ENCODE measurements at places on chromosomes 13 and 19.
A peak's percentile ranks its signal among the peaks of the same experiment; 100 is the strongest.

DNA sequence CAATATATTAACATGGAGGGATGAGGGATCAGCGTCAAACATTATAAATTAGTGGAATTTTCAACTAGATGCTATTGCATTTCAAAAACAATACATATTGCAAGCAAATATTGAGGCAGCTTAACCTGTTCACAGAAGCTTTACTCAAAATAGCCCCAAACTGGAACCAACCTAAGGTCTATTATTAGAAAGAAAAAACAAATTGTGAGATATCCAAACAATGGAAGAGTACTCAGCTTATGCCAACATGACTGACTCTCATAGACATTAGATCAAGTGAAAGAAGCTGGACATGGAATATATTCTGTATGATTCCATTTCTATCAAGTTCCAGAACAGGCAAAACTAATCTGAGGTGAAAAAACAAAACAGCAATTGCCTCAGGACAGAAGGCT, 27.6 kb upstream of the NEK3 start:
- DNase-seq, result no peak

- no peak for DNase-seq
These were observed 57.5 kb downstream of the CPAMD8 start for GRCh38 chr19:16969135-16969534.

DNA sequence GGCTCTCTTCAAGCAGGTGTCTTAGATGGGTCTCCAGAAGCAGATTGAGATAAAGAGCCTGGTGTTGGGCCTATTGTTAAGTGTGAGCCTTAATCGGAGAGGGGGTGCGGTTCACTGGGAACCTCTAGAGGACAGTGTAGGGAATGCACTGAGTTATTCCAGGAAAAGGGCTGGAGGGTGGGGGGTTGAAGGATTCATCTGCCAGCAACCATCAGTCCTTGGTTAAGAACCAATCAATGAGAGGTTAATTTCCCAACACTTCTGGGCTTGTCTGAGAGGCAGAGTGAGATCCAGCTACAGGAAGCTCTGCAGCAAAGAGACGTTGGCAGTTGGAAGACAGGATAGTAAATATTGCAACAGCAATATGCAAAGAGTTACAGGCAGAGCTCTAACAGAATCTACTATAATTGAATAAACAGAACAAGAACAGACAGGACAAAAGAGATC, 28.7 kb downstream of the CYP4F2 start:
- peak; percentile 20 for DNase-seq

DNA sequence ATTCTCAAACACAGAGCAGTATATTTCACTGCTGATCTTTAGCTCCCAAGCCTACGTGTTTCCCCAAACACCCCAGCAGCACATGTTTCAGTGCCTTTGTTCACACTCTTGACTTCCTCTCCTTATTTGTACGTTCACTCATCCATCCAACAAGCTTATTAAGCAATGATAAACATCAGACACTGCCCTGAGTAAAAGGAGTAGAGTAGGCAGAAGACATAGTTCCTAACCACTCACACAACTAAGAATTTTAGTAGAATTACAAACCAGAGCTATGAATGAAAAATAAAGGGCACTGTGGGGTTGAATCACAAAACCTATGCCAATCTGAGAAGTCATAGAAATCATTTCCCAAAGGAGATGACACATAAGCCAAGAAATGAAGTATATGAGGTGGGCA, 213.5 kb downstream of the DIAPH3 start:
- no peak for DNase-seq

DNA sequence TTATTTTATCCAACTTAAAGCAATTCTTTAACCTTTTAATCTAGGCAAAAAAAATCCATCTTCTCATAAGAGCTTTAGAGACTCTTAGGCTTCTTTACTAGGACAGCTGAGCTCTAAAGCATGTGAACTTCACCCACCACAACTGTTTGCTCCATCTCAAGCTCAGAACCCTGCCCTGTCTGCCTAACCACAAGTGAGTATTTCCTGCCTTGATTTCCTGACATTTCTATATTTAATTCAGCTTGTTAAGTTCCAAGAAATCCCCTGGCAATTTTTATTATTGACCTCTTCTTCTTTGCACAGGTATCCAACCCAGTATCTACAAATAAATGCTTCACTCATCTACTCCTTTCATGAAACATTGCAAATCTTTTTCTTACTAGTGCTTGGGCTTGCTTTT, 21.1 kb upstream of the CEACAM21 start:
- peak; percentile 45 for DNase-seq

- DNase-seq, result no peak
These were observed 6.6 kb upstream of the FLT1 start for GRCh38 chr13:28501547-28501946.

GRCh38 chr13:22506096-22506691, 674.6 kb upstream of the SGCG start:
- no peak for DNase-seq

DNA sequence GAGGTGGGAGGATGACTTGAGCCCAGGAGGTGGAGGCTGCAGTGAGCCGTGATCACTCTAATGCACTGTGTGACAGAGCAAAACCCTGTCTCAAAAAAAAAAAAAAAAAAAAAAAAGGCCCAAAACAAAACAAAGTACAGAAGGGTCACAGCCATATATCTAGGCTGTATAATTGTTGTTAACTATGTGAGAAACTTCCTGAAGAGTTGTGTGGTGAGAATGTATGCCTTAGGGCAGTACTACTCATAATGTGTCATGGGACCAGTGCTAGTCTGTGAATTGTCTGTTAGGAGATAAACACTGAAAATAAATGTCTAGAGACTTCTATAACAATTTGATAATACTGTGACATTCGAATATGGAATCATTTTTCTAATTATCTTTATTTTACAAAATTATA, 43.1 kb downstream of the PAN3 start:
- no peak for DNase-seq

GRCh38 chr19:1592024-1592754, 476 bp downstream of the MBD3 start:
- peak; percentile 78 for DNase-seq

GRCh38 chr19:8814176-8814575, 17.9 kb downstream of the ZNF558 start:
- DNase-seq, result no peak

DNA sequence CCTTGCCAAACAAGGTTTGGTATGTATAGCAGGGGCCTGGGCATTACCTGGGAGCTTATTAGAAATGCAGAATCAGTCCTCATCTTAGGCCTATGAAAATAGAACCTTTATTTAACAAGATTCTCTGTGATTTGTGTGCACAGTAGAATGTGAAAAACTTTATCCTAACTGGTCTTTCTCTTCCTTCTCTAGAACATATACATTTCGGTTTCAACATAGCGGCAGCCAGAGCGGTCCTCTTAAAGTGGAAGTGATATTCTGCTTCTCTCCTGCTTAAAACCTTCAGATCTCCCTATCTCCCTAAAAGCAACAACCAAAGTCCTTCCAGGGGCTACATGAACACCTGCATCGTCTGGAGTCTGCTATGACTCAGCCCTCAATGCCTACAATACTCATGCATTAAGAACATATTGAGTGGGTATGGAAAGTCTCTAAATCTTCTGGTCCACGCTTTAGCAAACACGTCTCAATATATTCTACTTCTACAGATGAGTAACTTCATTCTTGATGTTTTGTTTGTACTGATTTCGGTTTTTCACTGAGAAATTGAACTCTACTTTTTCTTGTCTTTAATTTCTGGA, 84.5 kb downstream of the SPRY2 start:
- no peak for DNase-seq

- no peak for DNase-seq
These were observed 506 bp upstream of the AP1M1 start for GRCh38 chr19:16197188-16197621.

- no peak for DNase-seq
These were observed 74.8 kb upstream of the STK24 start for GRCh38 chr13:98651744-98652143.

GRCh38 chr19:22606954-22607652, 27.0 kb upstream of the ZNF492 start:
- DNase-seq, result no peak

- no peak for DNase-seq
These were observed 545.1 kb downstream of the EFNB2 start for GRCh38 chr13:105990256-105990958.

GRCh38 chr13:59425211-59425741, 738.5 kb downstream of the DIAPH3 start:
- no peak for DNase-seq

- no peak for DNase-seq
These were observed 23.0 kb upstream of the PLPP2 start for GRCh38 chr19:313988-314815.

DNA sequence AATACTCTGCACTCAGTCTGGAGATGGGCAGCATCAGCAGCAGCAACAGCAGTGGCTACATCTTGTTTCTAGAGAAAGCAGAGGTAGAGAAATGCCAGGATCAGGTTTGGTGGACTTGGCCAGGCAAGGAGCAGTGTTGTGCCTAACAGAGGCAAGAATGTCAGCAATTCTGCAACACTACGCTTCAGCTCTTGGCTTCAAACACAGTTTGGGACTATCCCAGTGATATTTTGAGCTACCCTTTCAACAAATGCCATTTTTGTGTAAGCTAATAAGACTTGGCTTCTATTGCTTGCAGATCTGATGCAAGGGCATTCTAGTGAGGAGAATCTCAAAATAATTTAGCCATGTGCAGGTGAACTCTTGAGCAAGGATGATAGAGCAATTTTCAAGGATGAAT, 271.3 kb downstream of the PCDH20 start:
- no peak for DNase-seq

DNA sequence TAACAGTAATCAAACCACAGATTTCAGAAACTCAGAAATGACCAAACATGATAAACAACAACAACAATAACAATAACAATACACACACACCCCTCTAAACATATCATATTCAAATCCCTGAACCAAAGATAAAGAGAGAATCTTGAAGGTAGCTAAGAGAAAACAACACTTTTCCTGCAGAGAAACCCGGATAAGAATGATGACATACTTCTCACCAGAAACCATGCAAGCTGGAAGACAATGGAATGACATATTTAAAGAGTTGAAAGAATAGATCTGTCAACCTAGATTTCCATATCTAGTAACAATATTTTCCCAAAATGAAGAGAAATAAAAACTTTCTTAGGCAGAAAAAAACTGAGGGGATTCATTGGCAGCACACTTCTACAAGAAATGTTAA, 138.1 kb downstream of the LIG4 start:
- DNase-seq, result no peak

GRCh38 chr13:93957371-93957770, 522.1 kb downstream of the DCT start:
- no peak for DNase-seq

GRCh38 chr13:114260814-114261213, 20.6 kb upstream of the UPF3A start:
- no peak for DNase-seq

DNA sequence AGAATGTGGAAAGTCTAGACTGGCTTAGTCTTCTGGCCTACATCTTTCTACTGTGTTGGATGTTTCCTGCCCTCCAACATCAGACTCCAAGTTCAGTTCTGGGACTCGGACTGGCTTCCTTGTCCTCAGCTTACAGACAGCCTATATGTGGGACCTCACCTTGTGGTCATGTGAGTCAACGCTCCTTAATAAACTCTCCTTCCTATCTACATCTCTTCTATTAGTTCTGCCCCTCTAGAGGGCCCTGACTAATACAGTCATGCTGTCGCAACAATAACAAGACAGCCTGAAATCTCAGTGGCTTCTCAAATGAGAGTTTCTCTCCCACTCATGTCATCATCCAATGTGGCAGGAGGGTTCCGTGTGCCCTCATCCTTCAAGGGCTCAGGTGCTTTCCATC, 347.8 kb downstream of the MZT1 start:
- no peak for DNase-seq

GRCh38 chr19:46862503-46862834, 1.7 kb downstream of the ARHGAP35 start:
- DNase-seq, result no peak

GRCh38 chr13:109779876-109780510, 6.4 kb downstream of the IRS2 start:
- no peak for DNase-seq

DNA sequence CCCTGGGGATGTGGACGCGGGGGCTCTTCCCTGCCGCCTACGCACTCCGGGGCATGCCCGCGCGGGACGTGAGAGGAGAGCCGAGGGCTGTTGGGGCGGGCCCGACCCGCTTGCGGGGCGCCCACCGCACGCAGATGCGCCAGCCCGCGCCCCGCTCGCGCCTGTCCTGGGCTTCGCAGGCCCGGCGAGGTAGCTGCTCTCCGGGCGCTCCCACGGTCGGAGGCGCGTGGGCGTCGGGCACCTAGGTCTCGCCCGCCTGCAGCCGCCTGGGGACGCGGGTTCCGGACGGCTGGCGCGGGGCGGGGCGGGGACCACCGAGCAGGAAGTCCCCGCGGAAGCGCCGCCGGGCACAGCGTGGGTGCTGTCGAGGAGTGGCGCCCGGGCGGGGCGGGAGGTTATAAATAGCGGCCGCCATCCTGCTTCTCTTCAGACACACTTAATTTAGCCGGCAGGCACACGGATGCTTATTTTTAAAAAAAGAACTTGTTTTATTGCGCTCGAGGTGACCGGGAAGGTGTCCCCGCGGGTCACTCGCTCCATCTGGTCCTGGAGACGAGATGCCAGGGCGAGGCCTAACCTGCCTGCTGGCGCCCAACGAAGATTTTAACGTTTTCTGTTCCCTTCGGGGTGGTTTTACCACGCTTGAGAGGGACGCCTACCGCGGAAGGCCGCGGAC, 561 bp upstream of the GJA3 start:
- peak; percentile 52 for DNase-seq

DNA sequence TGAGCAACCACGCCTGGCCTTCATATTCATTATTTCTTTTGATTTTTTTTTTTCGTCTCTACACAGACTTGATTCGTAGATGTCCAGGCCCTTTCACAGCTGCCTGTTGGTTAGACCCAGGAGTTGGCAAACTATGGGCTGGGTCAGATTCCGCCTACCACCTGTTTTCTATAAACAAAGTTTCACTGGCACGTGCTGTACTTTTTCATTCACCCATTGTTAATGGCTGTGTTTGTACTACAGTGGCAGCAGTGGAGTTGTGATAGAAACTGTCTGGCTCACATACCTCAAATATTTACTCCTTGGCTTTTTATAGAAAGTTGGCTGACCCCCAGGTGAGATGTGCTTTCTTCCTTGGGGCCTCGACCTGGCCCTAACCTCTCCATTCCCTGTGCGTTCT, 72.9 kb upstream of the TEX29 start:
- DNase-seq, result no peak

GRCh38 chr19:10420444-10421239, at the start of gene PDE4A:
PDE4A (plus strand) TSS chr19:10420538; CDS start chr19:10420765, 227 bp downstream.
- DNase-seq, result peak; percentile 51

DNA sequence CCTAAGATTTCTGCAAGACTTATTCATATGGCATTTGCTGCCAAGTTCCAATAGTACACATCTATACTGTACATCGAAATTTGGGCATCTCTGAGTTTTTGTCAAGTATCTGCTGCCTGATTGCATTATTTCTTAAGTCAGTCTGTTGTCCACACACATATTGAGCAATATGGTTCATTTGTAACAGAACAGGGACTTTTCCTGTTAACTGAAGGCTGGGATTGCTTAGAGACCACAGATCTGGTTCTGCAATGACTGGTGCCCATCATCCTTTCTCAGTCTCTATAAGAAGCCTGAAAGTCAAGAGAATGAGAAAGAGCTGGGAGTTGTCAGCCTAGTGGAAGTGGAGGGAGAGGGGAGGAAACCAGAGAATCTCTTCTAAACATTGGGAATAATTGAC, 22.5 kb upstream of the MYCBP2 start:
- no peak for DNase-seq
